SW 1271 (cell line): ENCODE measurements at places on chromosomes 13 and 19.

- DNase-seq: peak; percentile 32
Observed at GRCh38 chr13:49858178-49858856, 65.8 kb upstream of the KPNA3 start.

DNA sequence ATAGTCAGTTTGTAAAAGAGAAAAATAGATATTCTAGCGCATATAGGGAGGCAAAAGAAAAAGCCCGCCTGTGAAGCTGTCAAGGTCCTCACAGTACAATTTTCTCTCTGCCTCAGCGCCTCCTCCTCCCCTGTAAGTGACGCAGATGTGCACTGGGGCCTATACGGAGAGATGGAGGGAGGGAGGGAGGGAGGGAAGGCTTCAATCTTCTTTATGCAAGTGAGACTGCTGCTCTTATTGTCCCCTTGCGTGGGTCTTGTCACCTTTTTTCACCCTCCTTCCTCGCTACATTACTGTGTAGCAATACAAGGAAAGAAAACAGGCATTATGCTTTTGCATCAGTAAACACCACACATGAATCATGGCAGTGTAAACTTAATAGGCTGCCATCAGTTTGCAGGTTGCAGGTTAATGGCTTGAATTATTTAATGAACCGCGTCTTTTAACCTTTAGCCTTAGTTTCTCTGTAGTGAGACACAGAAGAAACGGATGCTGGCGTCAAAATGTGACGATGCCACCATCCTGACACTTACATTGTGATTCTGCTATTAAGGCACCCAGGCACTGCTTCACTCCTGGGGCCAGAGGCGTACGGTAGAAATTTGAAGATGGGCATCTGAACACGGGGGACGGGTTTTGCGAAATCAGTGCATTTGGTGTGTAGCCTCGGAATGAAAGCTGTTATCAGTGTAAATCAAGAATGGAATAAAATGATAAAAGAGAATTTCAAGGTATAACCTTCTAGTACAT, at the start of gene KLHL1:
TSS of gene KLHL1 (minus strand) at position 97 of the 750 bp plus-strand sequence. CDS start 753 bp downstream, outside the sequence.
- DNase-seq: no peak

DNA sequence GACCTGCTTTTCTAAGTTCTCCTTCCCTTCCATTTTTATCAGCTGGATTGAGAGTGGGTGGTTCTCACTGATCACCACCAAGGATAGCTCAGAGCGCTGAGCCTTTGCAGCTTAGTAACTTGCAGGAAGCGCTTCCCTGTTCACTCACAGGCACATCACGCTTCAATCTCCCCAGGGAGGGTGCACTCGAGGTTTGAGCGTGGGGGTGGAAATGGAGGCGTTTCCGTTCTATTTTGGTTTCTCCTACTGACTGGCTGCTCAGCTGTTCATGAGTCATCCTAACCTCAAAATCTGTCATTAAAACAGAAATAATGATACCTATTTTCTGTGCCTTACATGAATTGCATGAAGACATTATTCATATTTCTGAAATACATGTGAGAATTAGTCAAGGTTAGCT, 292.1 kb downstream of the SPRY2 start:
- DNase-seq: peak; percentile 80

- DNase-seq: no peak
Observed at GRCh38 chr13:65855242-65855805, 1374.8 kb downstream of the PCDH9 start.

DNA sequence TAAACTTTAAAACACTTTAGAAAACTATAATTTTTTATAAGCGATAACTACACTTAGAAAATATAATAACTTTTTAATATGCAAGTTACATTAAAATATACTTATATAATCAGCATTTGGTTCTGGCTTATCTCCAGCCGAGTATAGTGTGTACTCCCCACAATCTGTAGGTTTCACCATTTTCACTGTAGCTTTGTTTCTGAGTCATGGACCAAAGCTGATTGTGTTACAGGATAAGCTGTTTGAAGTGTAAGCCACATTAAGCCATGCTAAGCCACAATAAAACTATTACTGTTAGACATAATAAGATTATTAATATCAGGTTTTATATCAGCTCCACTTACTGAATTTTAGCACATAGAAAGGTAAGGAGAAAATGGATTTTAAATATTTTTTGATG, 43.8 kb downstream of the CCDC122 start:
- DNase-seq: no peak

DNA sequence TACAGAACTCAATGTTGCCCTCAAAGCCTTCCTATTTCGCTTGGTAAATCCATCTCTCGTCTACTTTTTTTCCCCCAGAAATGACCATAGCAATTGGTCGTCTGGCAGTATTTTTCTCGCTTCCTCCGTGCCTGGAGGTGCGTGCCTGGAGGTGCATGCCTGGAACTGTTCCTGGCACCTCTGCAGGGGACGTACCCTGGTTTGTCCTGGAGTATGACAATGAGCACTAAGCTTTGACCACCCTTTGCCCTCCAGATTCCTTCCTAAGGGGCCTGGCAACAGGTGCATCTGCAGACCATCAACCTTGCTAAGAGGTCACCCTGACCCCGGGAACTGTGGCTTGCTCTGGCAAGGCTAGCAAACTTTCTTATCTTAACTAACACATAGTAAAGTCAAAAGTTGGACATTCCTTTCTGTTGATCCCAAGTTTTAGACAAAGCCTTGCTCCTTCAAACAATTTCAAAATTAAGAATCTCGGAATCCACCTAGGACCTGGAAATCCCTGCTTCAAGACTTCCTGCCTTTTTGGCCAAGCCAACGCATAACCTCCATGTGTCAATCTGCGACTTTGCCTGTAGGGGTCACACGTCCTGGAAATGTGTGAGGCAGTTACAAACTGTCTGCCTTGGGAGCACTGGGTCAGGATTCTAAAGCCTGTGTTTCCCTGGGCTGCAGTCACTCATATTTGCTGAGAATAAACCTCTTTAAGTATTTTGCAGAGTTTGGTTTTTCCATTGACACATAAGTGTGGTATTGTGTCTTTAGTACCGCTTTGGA, 28.8 kb upstream of the TUBGCP3 start:
- DNase-seq: no peak

GRCh38 chr13:66492479-66492878, 737.7 kb downstream of the PCDH9 start:
- no peak for DNase-seq

- peak; percentile 70 for DNase-seq
Observed at GRCh38 chr19:10644260-10645007, 9.7 kb upstream of the ILF3 start.

GRCh38 chr19:6412447-6413091, 12.0 kb downstream of the KHSRP start:
- DNase-seq: no peak
